ENCODE measurements at places on chromosomes 3 and 15.

DNA sequence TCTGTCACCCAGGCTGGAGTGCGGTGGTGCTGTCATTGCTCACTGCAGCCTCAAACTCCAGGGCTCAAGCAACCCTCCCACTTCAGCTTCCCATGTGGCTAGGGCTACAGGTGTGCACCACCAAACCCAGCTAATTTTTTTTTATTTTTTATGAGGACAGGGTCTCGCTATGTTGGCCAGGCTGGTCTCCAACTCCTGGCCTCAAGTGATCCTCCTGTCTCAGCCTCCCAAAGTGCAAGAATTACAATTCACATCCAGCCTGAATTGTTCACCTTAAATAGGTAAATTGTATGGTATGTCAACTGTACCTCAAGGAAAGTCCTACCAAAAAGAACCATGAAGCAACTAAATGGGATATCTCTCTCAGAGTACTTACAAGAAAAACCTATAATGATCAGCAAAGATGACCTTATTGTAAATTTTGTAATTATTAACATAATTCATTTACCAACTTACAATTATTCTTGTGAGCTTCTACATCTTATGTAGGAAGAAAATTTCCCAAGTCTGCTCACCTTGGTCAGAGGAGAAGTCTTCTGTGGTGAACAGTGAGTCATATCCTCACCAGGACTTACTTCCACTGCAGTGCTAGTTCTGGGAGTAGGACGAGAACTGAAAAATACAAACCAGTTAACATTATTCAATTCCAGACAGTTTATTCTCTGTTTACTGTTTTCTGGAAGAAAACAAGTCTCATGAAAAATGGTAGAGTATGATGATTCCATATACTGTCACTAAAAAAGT lies 54.4 kb downstream of the ULK4 start:
- DNase-seq, result peak; percentile 54

- DNase-seq, result no peak
These were observed 18.9 kb downstream of the MAP2K1 start for GRCh38 chr15:66405615-66406014.

DNA sequence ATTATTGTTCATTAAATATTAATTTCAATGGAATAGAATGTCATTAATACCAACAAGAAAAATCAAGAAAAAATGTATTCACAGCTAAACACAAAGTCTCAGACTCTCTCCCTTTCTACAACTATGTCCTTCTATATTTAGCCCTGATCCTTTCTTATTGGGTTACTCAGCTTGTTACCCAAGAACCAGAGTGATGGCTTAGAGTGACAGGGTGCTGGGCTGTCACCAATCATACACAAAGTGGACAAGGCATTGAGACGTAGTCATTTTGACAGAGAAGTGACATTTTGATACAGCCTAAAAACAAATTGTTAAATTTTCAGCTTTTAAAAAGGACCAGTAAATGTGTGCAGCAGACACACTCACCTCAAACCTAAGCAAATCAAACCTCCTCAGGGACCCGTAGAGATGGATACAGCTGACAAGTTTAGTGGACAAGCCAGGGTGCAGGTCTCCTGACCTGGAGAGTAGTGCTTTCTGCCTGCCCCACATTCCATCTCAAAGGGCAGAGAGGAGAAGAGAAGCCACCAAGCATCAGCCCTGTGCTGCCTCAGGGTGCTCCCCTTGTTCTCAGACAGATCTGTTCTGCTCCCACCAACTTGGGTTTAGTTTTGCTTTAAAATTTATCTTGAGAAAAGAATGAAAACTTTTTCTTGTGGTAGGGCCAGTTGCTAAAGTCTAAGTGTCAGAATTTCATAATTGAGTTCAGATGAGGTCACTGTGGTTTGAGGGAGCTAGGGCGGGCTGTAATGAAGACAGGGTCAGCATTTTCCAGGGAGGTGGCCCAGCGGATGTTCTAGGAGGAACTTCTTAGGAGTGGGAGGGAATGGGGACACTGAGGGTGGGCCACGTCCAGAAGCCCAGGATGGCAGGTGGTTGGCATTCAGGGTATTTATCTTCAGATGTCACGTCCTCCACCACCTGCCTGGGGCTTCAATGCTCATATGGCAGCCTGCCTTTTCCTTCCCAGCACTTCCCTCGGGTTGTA lies 136.5 kb upstream of the TBL1XR1 start:
- DNase-seq, result no peak

GRCh38 chr15:48978638-48979037 lies 14.9 kb upstream of the SHC4 start:
- no peak for DNase-seq

- DNase-seq, result no peak
These were observed 565.2 kb upstream of the DPPA4 start for GRCh38 chr3:109902549-109902948.

DNA sequence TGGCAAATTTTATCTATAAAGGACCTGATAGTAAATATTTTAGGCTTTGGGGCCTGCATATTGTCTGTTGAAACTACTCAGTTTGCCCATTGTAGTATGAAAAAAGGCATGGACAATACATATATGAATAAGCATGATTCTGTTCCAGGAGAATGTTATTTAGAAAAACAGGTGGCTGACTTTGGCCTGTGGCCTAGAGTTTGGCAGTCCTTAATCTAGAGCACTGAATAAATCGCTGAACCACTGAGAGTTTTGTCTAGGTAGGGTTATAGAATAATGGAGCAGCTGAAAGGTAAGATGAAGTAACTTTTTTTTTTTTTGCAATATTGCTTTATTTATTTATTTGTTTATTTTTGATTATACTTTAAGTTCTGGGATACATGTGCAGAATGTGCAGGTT lies 75.0 kb downstream of the LRRC49 start:
- DNase-seq, result no peak

DNA sequence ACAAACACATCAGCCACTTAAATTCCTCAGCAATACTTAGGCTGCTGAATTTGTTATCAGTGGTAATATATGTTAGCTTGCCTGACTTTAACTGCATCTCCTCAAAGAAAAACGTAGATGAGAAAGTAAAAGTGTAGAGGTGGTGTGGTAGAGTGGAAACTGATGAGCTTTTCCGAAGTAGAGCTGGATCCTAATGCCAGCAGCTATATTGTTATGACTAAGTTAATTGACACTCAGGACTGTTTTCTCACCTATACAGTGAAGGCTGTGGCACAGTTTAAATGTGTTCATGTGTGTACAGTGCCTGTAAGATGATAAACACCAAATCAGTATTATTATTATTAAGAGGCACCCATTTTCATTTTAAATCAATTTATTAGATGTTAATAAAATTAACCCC lies 174.9 kb downstream of the TNIK start:
- peak; percentile 50 for DNase-seq

- DNase-seq, result no peak
These were observed 121.3 kb downstream of the THRB start for GRCh38 chr3:24373198-24373959.

DNA sequence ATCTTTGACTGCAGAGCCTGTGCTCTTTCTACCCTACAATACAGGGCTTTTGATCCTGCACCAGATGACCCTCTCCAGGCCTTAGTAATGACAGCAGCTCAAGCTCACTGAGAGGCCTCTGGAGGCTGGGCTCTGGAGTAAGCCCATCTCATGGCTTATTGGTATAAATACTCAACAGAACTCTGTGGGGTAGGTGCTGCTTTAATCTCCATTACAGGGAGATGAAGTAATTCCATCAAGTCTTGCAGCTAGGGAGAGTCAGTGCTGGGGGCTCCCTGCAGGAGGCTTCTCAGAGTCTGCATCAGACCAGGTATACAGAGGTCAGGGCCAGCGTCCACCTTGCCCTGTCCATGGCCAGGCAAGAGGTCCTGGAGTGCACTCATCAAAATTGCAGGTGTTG lies 89.2 kb upstream of the SLC6A11 start:
- DNase-seq, result no peak

GRCh38 chr3:182636646-182637045 lies 156.7 kb upstream of the ATP11B start:
- DNase-seq, result peak; percentile 55

GRCh38 chr3:38157595-38157994 lies 7.7 kb upstream of the OXSR1 start:
- DNase-seq, result no peak

DNA sequence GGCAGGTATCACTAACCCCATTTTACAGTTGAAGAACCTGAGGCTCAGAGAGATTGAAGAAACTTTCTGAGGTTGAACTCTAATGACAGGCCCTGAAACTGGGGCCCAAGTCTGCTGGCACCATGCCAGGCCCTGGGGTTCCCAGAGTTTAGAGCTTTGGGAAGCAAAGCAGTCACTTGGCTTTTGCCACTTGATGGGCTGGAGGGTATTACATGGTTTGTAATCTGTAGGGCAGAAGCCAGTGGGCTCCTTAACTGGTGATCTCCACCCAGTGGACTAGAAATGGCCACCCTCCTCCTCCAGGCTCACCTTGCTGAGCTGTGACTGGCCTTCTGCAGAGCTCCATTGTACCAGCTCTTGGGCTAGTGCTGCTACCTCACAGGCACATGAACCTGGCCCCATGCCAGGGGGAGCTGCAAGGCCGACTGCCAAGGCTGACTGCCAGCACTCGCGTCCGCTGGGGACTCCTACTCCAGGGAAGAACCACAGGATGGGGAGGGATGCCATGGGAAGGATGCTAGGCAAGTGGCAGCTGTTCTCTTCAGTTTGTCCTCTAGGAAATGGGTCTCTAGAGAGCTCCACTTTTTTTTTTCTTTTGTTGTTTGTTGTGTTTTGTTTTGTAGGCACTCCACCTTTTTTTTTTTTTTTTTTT lies 104.8 kb downstream of the ETFA start:
- peak; percentile 92 for DNase-seq

GRCh38 chr15:76165951-76166350 lies 106.2 kb downstream of the TMEM266 start:
- DNase-seq, result no peak

DNA sequence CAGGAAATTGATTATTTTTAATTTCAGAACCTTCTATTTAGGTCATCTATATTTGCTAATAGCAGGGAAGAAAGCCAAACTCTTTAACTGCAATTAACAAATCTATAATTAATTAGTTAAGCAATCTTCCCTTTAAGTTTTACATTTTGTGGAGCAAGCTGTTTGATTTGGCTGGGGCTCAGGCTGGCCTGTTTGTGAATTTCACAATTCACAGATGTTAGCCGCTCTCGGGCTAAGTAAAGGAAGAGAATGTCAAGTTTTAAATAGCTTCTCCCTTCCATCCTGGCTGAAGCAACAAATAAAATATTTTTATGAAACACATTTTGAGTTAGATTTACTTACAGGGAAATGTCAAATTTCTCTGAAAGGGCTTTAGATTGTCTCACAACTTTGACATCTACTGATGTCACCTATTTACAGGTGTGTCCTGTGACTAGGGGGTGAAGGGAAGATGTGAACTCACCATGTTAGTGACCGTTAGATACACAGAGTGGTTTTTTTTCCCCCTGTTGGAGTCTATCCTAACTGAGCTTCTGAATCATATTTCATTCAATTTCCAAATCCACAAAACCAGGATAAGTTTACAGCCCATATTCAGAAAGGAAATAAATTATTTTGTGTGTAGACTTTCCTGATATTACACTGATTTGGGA lies 1.3 kb upstream of the TP63 start:
- DNase-seq, result no peak

GRCh38 chr15:35327789-35328188 lies 218.2 kb downstream of the DPH6 start:
- DNase-seq, result no peak

DNA sequence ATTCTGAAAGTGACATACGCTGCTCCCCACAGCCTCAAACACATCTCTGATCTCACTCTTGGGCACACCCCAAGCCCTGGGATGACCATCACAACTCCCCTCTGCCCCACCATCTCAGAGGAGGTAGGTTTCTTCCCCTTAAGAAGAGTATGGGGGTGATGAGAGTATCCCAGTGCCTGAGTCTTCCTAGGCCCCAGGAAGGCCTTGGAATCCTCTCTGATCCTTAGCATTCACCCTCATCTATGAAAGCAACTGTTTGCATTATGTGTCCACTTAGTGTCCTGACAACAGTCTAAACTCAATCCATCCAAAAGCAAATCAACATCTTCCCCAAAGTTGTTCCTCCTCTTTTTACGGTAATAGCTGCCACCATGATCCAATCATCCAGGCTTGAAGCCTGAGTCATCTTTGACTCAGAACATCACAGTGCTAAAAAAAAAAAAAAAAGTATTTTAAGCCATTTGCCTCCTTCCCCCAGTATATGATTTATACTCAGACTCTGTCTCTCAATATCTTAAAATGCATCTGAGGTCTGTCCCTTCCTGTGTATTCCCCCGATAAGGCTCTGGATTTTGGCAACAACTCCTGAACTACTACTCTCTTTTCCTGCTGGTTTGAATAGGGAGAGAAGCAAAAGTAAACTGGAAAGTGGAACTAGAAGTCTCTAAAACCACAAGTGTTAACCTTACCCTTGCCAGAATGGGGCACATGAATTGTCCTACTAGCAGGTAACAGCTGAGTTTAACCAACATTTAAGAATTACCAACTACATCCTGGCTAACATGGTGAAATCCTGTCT lies 22.5 kb downstream of the POPDC2 start:
- peak; percentile 98 for DNase-seq

GRCh38 chr15:27081676-27082418 lies 110.9 kb downstream of the GABRG3 start:
- no peak for DNase-seq

GRCh38 chr3:72636969-72637597 lies 211.2 kb downstream of the SHQ1 start:
- no peak for DNase-seq

GRCh38 chr3:14649466-14649865 lies 2.1 kb upstream of the CCDC174 start:
- no peak for DNase-seq

- DNase-seq, result peak; percentile 77
These were observed 213.2 kb upstream of the DCBLD2 start for GRCh38 chr3:99114565-99115291.

DNA sequence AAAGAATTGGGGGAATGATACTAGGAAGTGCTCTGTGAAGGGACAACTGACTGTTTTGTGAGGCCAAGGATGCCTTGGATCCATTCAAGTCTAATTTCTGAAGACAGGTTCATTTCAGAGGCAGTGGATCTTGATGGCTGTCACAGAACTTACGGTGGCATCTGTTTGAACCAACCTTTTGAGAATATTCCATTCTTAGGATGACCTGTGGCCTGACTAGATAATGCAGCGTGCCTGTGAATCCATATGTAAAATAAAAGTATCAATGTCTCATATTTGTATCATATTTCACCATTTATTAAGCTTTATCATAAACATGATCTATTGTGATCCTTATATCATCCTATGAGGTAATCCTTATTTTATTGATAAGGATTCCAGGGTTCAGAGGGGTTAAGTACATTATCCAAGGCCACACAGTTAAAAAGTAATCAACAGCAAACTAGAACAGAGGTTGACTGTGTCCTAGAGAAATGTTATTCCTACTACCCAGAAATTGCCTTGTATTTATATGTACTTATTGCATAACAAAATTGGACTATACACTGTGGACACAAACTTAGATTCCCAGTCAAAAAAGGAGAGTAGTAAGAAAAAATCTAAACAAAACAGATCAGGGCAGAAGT lies 34.3 kb downstream of the IL1RAP start:
- DNase-seq, result no peak

GRCh38 chr3:80550174-80550573 lies 782.4 kb upstream of the ROBO1 start:
- no peak for DNase-seq
